ENCODE measurements at places on chromosomes 1 and 21. TPM values are rescaled to one million over a fixed set of nuclear protein-coding genes. Genes with fewer than 3 reads are reported as not detected.

DNA sequence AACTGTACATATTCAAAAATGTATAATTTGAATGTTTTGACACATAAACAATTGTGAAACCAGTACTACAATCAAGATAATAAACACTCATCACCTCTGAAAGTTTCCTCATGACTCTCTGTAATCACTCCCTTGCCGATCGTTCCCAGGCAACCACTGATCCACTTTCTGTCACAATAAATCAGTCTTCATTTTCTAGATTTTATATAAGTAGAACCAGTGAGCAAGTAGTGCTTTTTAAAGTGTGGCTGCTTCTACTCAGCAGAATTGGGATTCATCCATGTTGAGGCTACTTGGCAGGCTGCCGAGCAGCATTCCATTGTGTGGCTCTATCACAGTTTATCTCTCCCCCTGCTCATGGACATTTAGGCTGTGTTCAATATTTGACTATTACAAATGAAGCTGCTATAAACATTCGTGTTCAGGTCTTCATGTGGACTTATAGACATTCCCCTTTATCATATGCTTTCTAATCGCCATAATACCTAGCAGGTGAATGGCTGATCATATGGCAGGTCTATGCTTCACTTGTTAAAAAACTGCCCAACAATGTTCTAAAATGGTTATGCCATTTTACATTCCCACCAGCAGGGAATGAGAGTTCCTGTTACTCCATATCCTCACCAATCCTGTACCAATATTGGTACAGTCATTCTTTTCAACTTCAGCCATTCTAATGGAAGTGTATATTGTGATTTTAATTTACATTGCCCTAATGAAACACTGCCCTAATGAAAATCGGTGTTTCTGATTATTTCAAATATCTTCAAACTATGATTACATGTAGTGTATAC, 20.5 kb downstream of the TEX38 start:
- DNase-seq, result no peak

DNA sequence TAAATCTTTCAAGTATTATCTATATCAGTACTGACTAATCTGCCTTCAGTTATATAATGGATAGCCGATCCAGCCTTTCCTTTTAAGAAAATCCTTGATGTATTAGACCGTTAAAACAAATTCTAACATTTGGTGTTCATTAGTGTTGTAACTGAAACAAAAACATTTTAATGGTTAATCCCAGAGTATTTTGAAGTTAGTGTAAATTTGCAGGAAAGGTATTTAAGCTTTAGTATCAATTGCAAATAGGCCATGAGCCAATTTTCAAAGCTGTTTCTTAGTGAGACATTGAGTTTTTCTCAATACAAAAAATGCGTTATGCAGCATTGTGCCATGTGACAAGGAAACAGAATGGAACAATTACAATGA, 29.6 kb downstream of the DISP1 start:
- no peak for DNase-seq

DNA sequence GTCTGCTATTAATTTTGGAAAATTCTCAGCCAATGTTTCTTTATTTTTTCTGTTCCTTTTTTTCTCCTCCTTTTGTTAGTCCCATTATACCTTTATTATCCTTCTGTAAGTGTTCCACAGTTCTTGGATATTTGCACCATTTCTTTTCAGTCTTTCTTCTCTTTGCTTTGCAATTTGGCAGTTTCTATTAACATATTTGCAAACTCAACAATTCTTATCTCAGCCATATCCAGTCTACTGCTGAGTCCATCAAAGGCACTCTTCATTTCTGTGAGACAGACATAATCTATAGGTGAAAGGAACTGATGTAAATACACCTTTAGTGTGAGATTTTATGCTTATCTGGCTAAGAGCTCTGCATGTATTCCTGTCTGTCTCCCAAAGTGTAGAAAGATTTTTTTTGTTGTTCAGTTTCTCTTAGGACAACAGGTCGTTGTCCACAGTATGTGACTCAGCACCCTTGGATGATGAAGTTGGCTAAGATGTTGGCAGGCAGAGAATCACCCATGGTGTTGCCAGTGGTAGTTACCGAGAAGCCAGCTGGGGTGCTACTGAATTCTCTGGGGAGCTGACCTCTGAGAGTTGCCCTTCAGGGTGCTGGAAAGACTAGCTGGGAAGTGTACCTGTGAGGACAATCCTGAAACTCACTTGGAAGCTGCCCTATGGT, 38.4 kb downstream of the LEPR start:
- DNase-seq, result no peak

- DNase-seq, result no peak
These were observed 118.2 kb downstream of the WDR3 start for GRCh38 chr1:118047650-118048224.

DNA sequence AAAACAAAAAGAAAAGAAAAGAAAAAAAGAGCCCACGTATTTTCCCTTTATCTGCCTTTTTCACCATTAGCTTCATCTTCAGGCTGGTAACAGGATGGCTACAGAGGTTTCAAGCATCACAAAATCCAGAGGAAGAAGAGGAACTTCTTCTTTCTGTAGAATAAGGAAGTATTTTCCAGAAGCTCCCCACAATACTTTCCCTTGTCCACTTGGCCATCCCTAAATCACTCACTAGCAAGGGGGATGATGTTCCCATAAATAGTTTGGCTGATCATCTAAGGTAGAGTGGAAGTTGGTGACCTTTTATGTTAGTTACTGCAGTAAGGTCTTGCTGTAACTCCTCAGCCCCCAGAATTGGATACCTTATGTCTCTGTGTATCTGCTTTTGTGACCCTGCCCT, 45.1 kb upstream of the RNF11 start:
- DNase-seq, result no peak

- no peak for DNase-seq
These were observed 462.3 kb upstream of the NFIA start for GRCh38 chr1:60620087-60620486.

- DNase-seq, result no peak
These were observed 33.0 kb downstream of the APP start for GRCh38 chr21:26137379-26138060.

DNA sequence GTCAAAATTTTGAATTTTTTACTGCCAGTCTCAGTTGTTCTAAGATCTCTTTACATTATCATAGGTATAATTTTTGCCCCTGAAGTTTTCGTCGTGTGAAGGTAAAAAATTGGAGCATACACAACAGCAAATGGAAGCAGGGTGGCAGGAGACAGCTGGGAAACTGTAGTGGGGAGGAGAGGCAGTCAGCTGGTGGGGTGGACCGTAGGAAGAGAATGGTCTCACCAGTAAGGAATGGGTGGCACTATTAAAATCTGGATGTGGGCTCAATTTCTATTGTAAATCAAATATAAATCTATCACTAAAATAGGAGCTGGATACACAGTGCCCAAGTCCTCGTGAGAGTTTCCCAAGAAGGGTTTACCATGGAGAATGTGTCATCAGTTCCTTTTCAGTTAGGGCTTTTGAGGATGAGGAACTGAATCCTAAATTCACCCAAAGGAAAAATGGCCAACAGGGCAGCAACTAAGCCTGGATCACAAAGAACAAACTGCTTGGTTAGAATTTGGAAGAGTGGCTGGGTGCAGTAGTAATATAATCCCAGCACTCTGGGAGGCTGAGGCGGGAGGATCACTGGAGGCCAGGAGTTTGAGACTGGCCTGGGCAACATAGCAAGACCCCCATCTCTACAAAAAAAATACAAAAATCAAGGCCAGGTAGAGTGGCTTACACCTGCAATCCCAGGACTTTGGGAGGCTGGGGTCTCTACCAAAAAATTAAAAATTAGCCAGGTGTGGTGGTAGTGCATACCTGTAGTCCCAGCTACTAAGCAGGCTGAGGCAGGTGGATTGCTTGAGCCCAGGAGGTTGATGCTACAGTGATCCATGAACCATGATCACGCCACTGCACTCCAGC, 10.5 kb upstream of the IRF2BP2 start:
- DNase-seq, result no peak

DNA sequence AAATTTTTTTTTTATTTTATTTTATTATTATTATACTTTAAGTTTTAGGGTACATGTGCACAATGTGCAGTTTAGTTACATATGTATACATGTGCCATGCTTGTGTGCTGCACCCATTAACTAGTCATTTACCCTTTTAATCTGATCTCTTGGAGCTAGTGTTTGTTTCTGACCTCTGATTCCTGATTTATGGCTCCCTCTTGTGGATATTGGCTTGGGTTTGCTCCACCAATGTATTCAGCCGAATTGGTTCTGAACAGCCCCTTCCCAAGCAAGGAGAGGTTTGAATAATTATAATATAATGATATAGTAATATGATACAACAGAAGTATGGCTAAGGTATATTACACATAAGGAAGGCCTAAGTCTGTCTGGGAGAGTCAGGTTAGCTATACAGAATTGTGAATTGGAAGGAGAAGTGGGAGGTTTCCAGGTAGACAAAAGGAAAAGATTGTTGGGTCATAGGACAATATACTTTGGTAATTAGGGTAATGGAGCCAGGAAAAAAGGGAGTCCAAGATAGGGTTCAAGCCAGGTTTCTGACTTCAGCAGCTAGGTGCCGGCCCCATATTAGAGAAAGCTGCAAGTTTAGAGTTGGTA, 53.1 kb upstream of the HMCN1 start:
- no peak for DNase-seq

DNA sequence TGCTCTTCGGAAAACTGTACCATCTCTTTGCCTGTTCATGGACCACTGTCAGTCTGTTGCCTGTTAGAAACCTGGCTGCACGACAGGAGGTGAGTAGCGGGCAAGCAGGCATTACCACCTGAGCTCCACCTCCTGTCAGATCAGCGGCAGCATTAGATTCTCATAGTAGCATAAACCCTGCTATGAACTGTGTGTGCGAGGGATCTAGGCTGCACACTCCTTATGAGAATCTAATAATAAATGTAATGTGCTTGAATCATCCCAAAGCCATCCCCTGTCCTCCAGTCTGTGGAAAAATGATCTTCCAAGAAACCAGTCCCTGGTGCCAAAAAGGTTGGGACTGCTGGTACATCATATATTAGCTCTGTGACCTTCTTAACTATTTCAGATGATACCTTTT, 110.0 kb downstream of the SMYD3 start:
- no peak for DNase-seq

- no peak for DNase-seq
These were observed 537.9 kb downstream of the PTPRC start for GRCh38 chr1:199176713-199177112.

DNA sequence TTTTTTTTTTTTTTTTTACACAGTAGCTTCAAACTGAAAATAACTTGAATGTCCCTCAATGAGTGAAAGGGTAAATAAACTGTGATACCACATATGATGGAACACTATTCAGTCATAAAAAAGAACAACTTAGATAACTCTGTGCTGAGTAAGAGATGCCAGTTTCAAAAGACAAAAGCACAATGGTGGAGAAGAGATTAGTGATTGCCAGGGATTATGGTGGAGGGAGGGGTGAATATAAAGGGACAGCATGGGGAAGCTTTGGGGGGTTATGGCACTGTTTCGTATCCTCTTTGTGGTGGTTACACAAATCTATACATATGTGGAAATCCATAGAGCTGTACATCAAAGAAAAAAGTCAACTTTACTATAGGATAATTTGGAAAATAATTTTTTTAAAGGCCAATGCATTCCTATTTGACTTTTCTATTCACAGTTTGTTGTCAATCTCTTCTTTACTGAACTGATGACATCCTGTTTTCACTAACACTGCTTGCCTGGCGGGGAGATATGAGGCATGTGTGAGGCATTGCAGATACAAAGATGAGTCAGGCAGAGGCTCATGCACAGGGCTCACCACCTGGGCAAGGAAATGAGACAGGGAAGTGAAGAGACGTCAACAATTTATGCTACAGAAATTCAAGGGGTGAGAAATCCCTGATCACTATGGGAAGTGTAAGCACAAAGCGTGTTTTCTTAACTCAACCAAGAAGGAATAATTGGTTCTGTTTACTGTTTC, 302.7 kb downstream of the DUSP10 start:
- peak; percentile 81 for DNase-seq

GRCh38 chr1:9201401-9202239, 33.0 kb upstream of the H6PD start:
- no peak for DNase-seq

DNA sequence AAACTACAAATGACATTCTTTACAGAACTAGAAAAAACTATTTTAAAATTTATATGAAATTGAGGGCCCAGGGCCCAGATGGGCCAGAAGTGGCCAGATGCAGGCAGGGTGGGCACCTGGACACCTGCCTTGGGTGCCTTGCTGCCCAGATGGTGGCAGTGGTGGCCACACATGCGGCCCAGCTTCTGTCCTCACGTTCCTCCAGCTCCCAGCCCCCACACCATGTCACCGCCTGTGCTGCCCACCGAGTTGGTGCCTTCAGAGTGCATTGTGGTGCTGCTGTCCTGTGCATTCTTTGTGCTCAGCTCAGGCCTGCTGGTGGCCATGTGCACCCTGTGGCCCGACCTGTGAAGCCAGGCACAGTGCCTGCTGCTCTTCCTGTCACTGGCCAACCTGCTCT, 216.8 kb upstream of the CXADR start:
- no peak for DNase-seq

- no peak for DNase-seq
These were observed 192.1 kb upstream of the VAMP3 start for GRCh38 chr1:7579016-7579415.

- no peak for DNase-seq
These were observed 123.9 kb downstream of the LHX4 start for GRCh38 chr1:180353945-180354344.

DNA sequence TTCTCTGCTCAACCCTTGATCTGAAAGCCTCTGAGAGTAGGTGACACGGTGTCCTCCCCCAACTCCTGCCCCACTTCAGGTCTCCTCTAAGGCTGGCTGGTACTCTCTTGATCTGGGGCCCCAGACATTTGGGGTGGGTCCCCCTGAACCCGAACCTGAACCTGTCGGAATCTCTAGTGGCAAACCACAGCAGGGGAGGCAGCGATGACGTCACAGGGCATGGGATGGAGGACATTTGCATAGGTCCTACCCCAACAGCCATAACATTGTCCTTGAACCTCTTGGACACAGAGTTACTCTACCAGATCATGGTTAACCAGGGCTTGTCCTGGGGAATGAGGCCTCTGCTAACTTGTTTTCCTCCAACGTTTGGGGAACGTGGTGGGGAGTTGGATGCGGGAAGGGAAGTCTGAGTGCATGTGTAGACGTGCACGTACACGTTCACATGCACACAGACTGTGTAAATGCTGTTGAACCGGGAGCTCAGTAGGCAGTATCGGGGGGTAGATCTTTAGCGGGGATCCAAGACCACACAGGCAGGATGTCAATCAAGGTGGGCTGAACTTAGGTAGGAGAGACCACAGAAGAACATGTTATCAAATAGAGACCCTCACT, 32.4 kb downstream of the CITED4 start:
- DNase-seq, result no peak

Gene SPRR5
- 0.35 TPM for polyA plus RNA-seq

Gene CDA
- 44.9 TPM for polyA plus RNA-seq

Gene RGSL1
- polyA plus RNA-seq, result not detected

Gene TTC34
- 0.01 TPM for polyA plus RNA-seq

Gene ZBTB8B
- not detected for polyA plus RNA-seq

Gene SAMD13
- 0.32 TPM for polyA plus RNA-seq

Gene SH2D1B
- polyA plus RNA-seq, result not detected

Data from keratinocyte (primary cell).